ENCODE measurements at places on chromosomes 2 and 18. TPM values are rescaled to one million over a fixed set of nuclear protein-coding genes. Genes with fewer than 3 reads are reported as not detected.

The MC5R gene
- not detected for total RNA-seq

The DSG4 gene
- total RNA-seq: not detected

The LOXHD1 gene
- total RNA-seq: not detected

The LOXL3 gene
- 0.50 TPM for total RNA-seq

The DES gene
- total RNA-seq: 0.39 TPM

The LPIN2 gene
- total RNA-seq: 20.7 TPM

The IL36A gene
- total RNA-seq: not detected

The PPP1R1C gene
- total RNA-seq: 2.6 TPM

The INPP5D gene
- total RNA-seq: 0.70 TPM

The NGEF gene
- total RNA-seq: 20.3 TPM

The PKDCC gene
- total RNA-seq: 22.8 TPM

The LYPD6B gene
- total RNA-seq: not detected

The RUFY4 gene
- not detected for total RNA-seq

The CLASP1 gene
- 17.8 TPM for total RNA-seq

The TEX51 gene
- not detected for total RNA-seq

The ST6GAL2 gene
- 16.1 TPM for total RNA-seq

The ERMN gene
- total RNA-seq: not detected

The VWC2L gene
- not detected for total RNA-seq

The SLC5A7 gene
- total RNA-seq: not detected

The MYO7B gene
- total RNA-seq: 0.09 TPM

The C2orf66 gene
- total RNA-seq: 0.14 TPM

The MATN3 gene
- 10.6 TPM for total RNA-seq

The CD302 gene
- total RNA-seq: 2.1 TPM

The ATP8B1 gene
- 6.8 TPM for total RNA-seq

The UGGT1 gene
- 21.3 TPM for total RNA-seq

The KCNS3 gene
- total RNA-seq: 1.1 TPM

The AP1S3 gene
- 32.8 TPM for total RNA-seq

The CCDC121 gene
- total RNA-seq: 3.8 TPM

The ITGAV gene
- 59.6 TPM for total RNA-seq

The IGFBP2 gene
- total RNA-seq: 84.7 TPM

The BOLL gene
- not detected for total RNA-seq

The ASPRV1 gene
- 0.23 TPM for total RNA-seq

The BMP10 gene
- not detected for total RNA-seq

The GREB1L gene
- 2.9 TPM for total RNA-seq

Data from A549 treated with Mapracorat at 1 μM for 4 hours (cell line).